Esophagus squamous epithelium (tissue), 5 donors: ENCODE measurements at places on chromosomes 5 and 9.

DNA sequence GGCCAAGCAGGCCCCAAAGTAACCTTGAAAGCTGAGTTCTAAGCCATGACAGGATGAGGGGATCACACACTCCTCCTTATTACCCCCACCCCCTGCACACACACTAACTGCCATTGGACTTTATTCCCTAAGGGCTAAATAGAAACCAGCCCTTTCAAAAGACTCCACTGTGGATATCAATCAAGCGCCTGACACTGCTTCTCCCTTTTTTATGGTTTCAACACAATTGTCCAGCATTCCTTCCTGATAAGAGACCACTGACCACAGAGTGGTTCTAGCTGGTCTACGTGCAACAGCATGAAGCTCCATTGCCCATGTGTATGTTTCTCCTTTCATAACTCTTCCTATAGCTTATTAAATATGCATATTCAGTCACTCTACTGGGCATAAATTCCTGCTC lies 34.7 kb downstream of the PAEP start:
- DNase-seq = no peak

DNA sequence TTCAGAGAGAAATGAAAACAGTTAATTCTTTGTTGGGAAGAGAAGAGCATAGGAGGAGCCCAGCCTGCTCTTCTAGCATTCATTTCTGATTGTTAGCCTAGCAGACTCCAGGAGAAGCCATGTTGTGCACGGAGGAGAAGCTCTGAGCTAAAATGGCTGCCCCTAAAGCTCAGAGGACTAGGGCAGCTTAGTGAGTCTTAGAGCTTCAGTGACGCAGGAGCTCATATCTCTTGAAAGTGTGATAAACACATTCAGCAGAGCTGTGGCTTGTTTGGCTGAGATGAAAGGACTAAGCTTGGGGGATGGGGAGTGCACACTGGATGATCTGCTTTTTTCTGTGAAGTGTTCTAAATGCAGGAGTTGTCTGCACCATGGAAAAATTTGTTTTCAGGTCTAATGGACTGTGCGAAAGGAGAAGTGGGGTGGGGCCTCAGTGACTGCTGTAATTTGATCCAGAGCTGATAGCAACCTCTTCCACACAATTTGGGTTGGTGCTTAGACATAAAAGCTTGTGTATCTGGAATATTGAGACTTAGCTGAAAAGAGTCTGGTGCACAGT lies 58.5 kb downstream of the ZNF462 start:
- DNase-seq = no peak

DNA sequence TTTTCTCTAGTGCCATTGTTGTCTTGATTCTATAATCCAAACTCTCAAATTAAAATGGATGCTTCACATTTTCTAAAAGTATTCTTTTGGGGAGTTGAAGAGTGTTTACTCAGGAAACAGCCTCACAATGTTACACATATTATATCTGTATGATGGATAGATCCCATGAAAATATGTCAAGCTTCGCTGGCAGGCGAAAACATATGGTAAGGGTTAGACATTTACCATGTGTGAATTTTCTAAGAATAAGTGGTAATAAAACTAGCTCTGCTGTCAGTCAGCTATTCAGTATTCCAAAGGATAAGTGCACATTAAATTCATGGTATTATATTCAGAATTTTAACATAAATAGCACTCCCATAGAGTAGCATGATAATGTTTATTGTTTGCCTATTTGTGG lies 13.3 kb upstream of the ADCY2 start:
- DNase-seq = no peak

- no peak for DNase-seq
These were observed 27.8 kb downstream of the SLC12A7 start for GRCh38 chr5:1083823-1084605.

- no peak for DNase-seq
These were observed 218.7 kb downstream of the DCP2 start for GRCh38 chr5:113195251-113195650.

GRCh38 chr9:14180093-14180959 lies 133.6 kb downstream of the NFIB start:
- no peak for DNase-seq

GRCh38 chr5:80646926-80647325 lies 7.5 kb upstream of the MSH3 start:
- DNase-seq = no peak

GRCh38 chr5:14588145-14588544 lies 6.6 kb downstream of the OTULINL start:
- DNase-seq = no peak

DNA sequence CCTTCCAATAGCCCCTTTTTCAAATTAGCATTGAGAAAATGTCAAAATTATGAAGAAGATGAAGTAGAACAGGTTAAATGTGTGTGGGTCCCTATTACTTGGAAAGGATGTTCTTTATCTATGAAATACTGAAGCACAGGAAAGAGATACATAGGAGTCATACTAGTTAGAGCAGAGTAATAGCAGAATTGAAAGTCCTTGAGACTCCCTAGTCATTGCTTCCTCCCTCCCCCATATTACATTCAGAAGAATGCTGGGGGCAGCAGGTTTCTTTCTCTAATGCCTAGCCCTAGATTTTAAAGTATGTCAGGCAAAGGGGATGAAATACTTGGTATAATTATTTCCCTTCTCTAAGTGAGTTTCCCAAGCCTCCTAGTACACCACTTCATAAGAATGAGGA lies 4.4 kb downstream of the ZCCHC9 start:
- no peak for DNase-seq

DNA sequence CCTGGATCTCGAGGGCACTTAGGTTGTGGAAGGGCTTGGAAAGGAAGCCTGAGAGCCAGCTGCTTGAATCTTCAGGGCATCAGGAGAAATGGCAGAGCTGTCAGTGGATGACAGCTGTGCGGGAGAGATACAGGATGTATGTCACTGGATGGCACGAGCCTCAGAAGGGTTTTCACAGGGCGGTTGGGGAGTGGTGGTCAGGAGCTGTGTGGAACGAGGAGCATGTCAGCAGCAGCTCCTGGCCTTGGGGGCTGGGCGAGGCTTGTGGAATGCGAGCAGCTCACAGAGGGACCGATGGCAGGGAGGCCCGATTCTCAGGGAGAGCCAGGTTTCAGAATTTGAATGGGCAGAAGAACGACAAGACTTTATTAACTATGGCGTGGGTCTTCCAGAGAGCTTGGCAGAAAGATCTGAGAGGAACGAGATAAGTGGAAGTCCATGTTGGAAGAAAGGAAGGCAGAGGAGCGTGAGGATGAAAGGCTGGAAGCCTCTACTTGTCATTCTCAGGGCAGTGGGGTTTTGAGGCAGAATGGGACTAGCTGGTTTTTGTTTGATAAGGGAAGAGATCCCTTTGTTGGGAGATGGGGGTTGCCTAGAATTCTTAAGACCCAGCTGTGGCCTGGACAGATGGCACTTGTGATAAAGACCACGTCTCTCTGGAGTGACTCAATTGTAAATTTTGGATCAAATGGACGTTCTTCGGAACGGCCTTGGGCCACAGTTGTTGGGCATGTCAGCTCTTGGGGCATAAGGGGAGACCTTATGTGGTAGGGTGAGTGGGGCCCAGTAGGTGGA lies 60.3 kb downstream of the SNX30 start:
- no peak for DNase-seq

DNA sequence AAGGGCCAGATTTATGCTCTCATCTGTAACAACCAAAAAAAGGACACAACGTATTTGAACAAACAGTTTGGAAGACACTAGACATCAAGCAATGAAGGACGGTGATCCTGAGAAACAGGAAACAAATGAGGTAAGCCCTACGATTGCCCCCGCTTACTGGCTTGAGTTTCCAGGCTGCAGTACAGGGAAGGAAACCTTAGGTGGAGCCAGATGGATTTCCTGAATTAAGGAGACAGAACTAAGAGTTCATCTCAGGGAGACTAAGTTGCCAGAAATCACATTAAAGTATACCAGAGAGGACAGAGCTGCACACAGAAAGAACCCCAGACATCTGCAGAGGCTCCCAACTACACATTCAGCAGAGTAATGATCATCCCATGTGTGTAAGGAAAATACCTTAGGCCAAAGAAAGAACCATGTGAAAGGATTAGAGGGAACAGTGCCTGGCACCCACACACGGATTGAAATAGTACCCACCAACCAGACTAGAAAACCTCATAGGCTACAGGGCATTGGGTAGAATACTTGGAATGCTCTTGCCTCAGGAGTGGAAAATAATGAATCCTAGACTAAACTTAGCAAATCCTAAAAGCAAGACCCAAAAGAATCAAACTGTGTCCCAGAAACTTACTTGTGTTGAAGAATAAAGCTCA lies 99.3 kb upstream of the NIPBL start:
- DNase-seq = no peak

DNA sequence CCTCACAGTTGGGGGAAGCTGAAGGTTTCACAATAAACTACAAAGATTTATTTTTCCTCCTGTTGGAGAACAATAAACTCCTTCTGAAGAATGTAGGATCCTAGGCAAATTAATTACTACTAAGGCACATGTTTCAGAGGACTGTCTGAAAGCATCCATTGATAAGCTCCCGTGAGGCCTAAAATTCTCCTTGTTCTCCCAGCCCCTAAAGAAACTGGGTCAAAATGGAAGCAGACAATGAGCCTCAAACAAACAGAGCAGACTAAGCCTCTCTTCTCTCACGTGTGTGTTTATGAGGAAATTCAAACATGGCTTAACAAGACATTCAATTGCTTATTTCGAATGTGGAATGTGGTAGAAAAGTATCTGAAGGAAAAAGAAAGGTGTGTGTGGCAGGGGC lies 249.0 kb downstream of the GLIS3 start:
- no peak for DNase-seq

DNA sequence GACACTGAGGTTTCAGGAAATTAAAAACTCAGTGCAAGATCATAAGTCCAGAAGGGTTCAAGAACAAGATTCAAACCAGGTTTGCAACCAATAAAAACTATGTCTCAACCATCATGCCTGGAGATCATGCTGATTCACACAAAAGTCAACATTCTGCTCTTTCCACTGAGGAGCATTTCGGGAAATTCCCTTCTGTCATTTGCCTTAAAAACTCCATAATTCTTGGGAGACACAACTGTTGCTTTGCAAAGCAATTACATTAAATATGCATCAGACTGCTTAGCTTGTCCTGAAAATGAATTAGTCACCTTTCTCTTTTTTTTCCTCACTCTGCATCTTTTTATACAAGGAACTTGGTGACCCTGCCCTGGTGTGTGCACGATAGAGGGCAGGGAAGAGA lies 275.9 kb upstream of the ZNF462 start:
- no peak for DNase-seq

DNA sequence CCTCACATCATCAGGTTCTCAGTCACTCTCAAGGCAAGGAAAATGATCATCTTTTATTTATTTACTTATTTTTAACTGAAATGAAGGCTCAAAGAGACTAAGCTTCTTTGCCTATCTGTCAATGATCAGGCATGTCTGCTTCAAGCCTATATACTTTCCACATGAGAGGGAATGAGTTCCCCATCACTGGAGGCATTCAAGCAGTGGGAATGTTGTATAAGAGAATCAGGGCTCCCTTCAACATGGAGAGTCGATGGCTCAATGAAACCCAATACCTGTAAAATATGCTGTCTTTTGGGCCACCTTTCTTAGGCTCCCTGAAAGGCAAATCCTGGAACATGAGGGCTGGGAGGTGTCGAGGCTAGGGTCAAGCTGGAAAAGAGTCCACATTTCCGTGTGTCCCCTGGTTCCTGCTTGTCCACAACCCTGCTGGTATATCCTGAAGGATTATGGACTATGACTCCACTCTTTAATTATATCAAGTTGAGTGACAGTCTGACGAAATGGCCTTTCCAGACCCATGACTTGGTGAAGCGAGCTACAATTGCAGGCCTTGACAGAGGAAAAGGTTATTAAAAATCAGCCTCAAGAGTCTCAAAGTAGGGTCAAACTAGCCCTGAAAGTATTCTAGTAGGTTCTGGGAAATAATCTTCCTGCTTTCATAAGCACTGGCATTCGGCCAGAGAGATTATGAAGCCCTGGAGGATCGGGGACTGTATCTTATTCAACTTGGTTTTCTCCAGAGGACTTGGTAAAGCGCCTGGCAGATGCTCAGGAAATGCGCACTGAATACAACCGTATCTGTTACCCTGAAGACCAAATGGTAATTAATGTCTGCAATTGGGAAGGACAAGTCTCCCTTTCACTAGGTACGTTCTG lies 145.9 kb upstream of the TBC1D2 start:
- DNase-seq = no peak

DNA sequence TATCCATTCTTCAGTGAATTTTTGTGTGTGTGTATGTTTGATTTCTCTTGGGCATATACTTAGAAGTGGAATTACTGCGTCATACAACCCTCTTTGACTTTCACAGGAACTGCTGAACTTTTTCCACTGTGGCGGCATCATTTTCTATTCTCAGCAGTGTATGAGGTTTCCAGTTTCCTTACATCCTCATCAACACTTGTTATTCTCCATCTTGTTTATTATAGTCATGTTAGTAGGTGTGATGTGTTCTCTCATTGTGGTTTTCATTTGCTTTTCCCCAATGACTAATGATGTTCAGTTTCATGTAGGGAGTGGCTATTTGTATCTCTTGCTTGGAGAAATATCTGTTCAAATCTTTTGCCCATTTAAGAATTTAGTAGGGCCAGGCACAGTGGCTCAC lies 2.6 kb downstream of the ZNF79 start:
- DNase-seq = no peak

GRCh38 chr5:75960129-75960528 lies 123.1 kb upstream of the SV2C start:
- no peak for DNase-seq

GRCh38 chr9:125983681-125984080 lies 236.5 kb downstream of the PBX3 start:
- no peak for DNase-seq

GRCh38 chr9:103709366-103709765 lies 384.7 kb upstream of the SMC2 start:
- DNase-seq = no peak

DNA sequence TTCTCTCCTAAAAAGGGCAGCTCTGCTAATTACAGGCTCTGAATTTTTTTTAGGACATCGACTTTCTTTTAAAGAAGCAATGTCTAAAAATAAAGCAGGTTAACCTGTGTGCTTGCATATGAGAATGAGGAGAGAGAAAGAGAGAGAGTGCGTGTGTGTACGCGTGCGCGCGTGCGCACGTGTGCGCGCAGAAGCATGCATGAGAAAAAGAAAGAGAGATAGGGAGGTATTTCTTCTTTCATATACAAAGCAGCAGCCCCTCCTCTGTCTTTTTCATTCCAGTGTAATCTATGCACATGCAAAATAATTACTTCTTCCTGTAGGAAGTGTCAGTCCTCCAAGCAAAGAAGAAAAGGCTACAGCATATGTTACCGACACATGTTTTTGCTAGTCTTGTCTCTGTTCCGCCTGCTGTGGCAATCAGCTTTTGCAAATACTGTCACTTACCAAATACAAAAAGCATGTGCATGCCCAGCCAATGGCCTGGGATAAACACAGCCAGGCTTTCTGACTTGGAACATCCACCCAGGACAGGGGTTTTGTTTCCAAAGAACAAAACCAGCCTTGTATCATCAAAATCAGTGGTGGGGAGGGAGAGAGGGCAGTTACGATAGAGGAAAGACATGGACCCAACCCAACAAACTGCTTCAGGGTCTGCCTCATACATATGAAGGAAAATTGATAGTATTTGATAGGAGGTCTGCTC lies 252.3 kb upstream of the SLC24A2 start:
- DNase-seq = no peak

- DNase-seq = no peak
These were observed 517.0 kb downstream of the CCDC171 start for GRCh38 chr9:16069671-16070454.

GRCh38 chr9:127961613-127962155 lies 19.1 kb downstream of the EEIG1 start:
- DNase-seq = no peak
